ENCODE measurements at places on chromosomes 5 and 9.

DNA sequence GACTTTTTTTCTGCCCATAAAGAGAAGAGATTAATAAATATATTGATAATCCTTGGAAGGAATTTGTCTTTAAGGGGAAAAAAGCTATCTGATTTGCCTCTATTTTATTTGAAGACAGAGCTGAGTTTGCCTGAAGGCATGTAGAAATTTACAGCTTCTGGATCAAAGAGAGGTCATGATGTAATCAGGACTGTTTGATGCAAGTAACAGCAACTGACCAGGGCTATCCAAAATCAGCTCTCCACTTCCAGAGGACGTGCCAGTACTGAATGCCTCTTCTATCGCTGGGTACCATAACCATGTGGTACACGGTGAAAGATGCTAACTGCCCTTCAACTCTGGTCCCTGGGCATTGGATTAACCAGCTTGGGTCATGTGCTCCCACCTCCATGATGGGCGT is 90.6 kb downstream of the ZFAND5 start:
- no peak for DNase-seq

GRCh38 chr9:12838546-12838945 is 63.7 kb downstream of the LURAP1L start:
- DNase-seq: no peak

DNA sequence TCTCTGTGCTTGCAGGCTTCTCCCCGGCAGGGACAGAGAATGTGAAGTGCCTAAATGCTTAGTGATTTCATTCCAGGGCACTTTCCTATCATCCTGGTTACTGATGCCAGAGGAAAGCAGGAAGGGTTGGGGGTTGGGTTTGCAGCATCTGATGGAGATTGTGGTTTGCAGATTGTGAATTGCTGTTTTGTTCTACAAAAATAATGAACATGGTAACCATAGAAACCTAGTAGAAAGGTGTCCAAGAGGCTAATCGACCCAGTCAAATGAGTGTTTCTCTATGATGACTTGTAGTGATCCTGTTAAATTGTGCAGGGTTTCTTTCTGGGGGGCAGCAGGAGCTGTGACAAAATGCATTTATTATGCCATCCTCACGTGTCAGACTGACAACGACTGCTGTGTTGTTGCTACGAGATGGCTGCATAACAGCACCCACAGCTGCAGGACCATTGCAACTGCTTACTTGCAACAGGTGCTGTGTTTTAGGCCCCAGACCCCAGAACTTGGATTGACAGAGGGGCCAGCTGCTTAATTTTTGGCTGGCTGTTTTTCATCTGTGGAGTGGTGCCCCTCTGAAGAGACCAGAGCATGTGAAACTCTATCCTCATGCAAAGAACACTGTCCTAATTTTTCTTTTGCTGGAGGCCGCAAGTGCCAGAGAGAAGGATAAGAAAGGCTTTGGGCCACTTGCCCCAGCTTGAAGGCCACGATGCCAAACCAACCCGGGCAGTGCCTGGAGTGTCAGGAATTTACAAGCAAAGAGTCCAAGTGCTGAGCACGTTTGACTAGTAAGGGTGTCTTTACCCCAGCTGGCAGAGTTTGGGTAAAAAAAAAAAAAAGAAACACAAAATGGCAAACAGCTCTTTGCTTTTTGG is 397.8 kb downstream of the GADD45G start:
- DNase-seq: no peak

GRCh38 chr5:125357660-125358059 is 611.2 kb upstream of the ZNF608 start:
- no peak for DNase-seq

DNA sequence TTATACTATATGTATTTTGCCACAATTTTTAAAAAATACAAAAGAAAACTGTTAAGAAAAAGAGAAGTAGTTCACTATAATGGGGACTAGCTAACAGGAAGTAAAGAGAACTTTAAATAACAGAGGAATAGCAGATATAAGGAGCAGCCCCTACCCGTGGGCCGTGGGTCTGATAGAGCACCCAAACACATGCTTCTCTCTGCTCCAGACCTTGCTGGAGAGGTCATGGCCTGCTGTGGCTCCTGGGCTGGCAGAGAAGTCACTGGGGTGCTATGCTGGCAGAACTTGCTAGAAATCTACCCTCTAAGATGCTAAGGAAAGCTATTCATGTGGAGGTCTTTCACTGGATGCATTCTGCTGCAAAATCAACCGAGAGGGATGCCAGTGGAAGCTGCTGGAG is 10.0 kb upstream of the TNFAIP8 start:
- no peak for DNase-seq

DNA sequence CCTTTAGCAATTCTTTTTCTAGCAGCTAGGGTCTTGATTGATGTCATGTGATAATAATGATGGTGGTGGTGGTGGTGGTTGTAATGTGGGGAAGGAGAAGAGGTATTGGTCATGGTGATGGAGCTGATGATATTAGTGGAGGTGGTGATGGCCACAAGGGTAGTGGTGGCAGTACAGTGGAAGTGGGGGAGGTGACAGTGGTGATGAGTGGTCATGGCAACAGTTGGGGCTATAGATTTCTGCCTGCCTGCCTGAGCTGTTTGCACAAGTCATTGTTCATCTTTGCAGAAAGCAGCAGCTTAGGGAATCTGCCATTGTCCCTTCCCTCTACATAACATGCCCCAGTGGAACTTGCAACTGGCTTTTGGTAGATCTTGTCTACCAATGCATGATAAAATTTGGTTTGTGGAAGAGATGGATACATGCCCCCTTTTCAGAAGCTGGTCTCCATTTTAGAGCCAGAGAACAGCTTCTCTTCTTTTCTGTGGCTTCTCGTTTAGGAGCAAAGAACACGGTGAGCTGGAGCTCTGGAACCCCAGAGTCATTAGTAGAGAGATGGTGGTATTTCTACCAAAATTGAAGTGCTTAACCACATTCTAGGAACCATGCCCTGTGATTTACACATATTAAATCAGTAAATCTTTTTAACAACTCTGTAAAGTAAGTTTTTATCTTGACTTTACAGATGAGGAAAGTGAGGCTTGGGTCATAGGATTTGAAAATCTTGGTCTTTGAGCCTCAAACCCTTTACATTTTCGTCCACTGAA is 100.3 kb downstream of the AOPEP start:
- DNase-seq: no peak

- peak; percentile 26 for DNase-seq
Measured at GRCh38 chr5:36606428-36607113, at the start of gene SLC1A3. Gene SLC1A3, plus strand, starts transcription at chr5:36606606. Its CDS starts 1,818 bp downstream, at chr5:36608424.

DNA sequence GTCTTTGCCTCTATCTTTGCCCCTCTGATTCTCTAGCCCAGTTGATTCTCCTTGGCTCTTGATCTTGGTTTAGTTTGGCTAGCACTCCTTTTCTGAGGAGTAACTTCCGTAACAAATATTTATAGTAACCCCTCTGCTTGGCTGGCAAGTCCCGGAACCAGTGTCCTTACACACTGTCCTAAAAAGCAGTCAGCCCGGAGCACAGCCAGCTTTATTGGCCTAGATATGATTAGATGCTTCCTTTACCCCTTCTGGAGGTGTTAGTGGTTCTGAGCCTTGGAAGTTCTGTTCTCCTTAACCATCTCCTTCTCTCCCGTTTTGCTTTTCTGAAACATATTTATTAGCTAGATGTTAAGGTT is 17.0 kb upstream of the MSMP start:
- DNase-seq: no peak

DNA sequence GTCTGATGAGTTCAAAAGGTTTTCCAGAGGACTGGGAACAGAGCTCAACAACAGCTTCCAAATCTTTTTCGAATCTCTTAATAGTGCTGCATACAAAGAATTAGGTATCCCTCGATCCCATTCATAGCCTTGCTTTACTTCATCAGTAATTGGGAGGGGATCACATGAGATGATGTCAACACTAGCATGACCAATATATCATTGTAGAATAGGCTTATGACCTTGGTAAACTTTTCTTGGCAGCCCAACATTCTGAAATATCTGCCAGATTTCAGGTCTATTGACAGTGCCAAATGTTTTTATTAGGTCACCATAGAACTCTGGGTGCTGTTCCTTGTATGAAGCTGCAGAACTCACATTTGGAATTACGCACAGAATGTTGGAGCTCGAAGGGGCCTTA is 228.9 kb downstream of the FGF10 start:
- DNase-seq: no peak

GRCh38 chr9:131470581-131470991 is 32.1 kb upstream of the POMT1 start:
- DNase-seq: no peak

DNA sequence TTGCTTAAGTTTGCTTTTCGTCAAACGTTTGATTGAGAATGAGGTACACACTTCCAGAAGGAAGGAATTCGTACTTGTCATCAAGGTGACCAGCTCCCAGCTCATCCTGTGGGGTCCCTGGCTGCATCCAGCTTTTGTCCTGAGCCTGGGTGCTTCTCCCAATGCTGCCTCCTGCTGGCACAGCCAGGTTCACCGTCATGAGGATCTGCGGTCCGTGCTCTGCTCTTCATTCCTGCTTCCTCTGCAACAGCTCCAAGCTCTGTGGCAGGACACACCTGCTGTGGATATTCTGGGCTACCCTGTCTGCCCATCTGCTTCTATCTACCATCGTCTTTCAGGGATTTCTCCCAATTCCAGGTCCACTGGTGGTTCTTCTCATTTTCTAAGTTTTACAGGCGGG is 13.3 kb upstream of the UBE2QL1 start:
- DNase-seq: no peak

GRCh38 chr5:95543017-95543705 is 11.6 kb downstream of the SKIC3 start:
- no peak for DNase-seq

DNA sequence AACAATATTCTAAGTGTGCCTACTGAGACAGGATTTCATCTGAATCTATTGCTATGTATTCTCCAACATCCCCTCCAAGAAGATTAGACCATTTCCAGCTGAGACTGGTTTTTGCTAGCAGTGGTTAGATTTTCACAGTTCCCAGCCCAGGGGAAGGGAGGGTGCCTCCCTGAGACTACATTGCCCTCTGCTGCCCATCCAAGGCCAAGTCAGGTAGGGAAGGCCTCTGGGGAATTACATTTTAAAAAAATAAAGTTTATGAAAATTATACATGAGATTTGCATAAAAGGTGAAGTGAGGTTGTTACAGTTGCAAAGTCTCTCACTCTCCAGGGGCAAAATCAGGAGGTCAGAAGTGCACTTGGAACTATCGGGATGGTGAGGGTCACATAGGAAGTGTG is 28.0 kb upstream of the SYK start:
- no peak for DNase-seq

GRCh38 chr5:66596636-66597182 is 516 bp downstream of the MAST4 start:
- no peak for DNase-seq

GRCh38 chr5:150219142-150219541 is 29.3 kb downstream of the SLC6A7 start:
- no peak for DNase-seq

- no peak for DNase-seq
Measured at GRCh38 chr5:110561510-110561909, 165.0 kb downstream of the TMEM232 start.

- DNase-seq: peak; percentile 46
Measured at GRCh38 chr5:10552183-10553143, 11.4 kb upstream of the ANKRD33B start.

GRCh38 chr5:73607228-73607627 is 18.8 kb upstream of the ARHGEF28 start:
- no peak for DNase-seq

DNA sequence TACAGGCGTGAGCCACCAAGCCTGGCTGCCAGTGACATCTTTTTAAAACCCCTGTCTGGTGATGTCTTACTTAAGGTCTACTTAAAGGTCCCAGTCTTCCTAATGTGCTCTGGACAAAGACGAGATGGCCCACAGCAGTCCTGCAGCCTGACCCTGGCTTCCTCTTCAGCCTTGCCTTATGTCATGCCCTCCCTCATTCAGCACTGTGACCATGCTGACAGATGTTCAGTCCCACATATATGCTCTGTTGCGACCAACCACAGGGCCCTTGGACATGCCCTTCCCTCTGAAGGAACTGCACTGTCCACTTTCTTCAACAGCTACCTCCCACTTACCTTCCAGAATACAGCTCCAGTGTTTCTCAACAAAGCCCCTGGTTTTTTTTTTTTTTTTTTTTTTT is 172.8 kb upstream of the PANK3 start:
- no peak for DNase-seq

- no peak for DNase-seq
Measured at GRCh38 chr9:16236882-16237281, 633.6 kb downstream of the BNC2 start.

DNA sequence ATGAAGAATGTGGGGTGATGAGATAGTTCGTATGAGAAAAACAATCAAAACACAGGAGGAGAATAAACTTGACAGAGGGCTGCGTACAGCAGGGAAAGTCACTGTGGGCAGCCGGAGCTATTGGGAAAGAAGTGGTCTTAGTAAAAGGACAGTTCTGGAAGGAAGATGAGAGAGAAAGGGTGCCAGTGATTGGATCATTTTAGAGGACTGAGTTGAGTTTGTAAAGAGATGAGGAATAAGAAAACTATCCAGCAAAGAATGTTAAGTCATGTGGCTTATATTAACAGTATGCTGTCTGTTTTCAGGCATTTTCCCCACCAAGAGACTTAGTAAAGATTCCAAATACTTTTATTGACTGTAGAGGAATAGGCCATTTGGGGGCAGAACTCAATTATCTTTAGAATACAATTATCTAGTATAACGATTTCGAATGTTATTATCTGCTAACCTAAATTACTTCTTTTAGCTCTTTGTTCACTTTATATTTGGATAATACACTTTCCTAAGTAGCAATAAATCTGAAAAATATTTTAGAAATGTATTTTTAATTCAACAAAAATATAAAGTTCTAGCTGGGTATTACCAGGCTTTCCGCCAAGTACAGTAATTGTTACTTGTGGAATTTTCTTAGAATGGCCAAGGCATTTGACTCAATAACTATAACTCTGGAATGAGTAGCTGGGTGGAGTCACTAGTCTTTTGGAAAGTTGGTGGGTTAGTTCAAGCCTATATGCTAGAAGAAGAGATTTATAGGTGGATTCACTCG is 15.5 kb upstream of the LOX start:
- DNase-seq: no peak

GRCh38 chr5:154168395-154168794 is 22.1 kb upstream of the GALNT10 start:
- no peak for DNase-seq

DNA sequence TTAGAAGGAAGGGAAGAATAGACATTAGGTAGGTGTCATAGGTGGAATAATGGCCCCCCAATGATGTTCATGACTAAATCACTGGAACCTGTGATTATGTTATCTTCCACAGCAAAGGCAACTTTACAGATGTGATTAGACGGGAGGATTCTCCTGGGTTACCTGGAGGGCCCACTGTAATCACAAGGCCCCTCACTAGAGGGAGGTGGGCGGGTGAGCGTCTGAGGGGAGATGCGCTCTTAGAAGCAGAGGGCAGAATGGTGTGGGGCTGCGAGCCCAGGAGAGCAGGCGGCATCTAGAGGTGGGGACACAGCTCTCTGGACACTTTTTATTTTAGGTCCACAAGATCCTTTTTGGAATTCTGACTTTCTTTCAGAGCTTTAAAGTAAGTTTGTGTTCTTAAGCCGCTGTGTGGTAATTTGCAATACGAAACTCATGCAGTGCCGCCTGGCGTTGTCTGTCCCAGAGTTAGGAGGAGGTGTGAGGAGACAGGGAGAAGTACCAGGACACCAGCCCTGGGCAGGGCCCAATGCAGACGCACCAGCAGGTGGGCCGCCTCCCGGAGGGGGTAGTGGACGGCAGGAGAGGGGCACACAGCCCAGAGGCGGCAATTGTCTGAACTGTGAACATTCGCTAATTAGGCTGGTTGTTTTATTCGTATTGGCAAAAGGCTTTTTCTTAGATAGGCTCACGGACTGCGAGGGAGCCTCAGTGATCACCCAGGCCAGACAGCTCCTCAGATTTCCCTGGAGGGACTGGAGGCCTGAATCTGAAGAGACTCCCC is 51.1 kb upstream of the FANCC start:
- DNase-seq: no peak

- DNase-seq: no peak
Measured at GRCh38 chr9:74610523-74611061, 113.5 kb downstream of the RORB start.
